Stromal cell of bone marrow (primary cell): ENCODE measurements at places on chromosomes 5 and 9.

GRCh38 chr5:66540078-66540477 is 56.1 kb upstream of the MAST4 start:
- DNase-seq: no peak

DNA sequence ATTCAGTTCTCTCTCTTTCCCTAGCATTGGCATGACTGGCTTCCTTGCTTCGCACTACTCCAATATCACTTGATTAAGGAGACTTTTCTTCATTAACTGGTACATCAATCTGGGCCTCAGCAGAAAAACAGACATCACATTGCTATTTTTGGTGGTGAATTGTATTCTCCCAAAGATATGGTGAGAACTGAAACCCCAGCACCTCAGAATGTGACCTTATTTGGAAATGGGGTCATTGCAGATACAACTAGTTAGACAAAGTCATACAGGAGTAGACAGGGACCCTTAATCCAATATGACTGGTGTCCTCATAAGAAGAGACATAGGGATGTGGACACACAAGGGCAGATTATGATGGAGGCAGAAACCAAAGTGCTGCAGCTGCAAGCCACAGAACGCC is 7.5 kb upstream of the RAD23B start:
- no peak for DNase-seq

GRCh38 chr5:146745931-146746577 is 132.5 kb downstream of the PPP2R2B start:
- DNase-seq: no peak

DNA sequence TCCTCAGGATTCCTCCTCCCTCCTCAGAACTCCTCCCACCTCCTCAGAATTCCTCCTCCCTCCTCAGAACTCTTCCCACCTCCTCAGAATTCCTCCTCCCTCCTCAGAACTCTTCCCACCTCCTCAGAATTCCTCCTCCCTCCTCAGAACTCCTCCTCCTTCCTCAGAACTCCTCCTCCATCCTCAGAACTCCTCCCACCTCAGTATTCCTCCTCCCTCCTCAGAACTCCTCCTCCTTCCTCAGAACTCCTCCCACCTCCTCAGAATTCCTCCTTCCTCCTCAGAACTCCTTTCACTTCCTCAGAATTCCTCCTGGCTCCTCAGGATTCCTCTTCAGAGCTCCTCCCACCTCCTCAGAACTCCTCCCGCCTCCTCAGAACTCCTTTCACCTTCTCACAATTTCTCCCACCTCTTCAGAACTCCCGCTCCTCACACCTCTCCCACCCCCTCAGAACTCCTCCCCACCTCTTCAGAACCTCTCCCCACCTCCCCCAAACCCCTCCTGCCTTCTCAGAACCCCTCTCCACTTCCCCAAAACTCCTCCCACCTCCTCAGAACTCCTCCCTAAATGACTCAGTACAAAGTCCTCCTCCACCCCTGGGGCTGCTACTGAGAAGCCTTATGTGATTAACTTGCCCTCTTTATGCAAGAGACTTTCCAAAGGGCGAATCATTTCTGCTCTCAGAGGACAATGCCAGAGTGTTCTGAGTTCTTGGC is 23.2 kb downstream of the SLC46A2 start:
- peak; percentile 89 for DNase-seq

- peak; percentile 41 for DNase-seq
These were observed 40.0 kb downstream of the G3BP1 start for GRCh38 chr5:151811593-151812321.

DNA sequence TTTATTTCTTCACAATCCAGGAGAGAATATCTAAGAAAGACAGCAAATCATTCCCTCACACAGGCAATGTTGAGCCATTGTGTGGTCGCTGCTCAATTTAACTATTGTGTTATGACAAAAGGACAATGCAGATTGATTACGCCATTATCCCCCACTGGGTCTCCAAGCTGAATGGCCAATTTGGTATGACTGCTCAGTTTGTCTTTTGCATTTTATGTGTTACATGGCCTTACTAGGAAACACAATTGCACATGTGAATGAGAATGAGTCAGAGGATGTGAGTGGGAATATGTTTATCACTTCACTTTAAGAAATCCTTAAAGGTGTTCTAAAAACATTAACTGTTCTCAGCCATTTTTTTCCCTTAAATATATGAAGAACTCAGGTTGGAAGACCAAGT is 108.3 kb downstream of the FAM174A start:
- no peak for DNase-seq

DNA sequence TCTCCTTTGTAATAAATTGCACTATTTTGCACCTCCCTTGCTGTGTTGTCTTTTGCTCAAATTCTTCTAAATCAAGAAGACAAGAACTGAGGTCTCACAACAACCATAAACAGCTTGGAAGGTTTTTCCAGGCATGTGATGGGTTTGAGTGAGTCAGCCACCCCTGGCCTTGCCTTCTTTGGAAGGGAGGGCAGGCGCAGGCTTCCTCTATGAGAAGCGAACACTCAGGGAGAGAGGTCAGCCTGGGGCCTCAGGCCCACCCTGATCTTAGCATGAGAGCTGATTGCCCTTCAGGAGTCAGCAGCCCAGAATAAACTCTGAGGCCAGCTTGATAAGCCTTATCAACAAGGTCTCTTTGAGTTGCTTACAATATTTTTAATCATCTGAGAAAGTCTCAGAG is 31.6 kb downstream of the S1PR3 start:
- peak; percentile 65 for DNase-seq

- DNase-seq: no peak
These were observed 234.4 kb upstream of the DAPK1 start for GRCh38 chr9:87263291-87263690.

- no peak for DNase-seq
These were observed 15.6 kb downstream of the ANKHD1 start for GRCh38 chr5:140417235-140417634.

- no peak for DNase-seq
These were observed 28.7 kb downstream of the LARP1 start for GRCh38 chr5:154783774-154784460.

DNA sequence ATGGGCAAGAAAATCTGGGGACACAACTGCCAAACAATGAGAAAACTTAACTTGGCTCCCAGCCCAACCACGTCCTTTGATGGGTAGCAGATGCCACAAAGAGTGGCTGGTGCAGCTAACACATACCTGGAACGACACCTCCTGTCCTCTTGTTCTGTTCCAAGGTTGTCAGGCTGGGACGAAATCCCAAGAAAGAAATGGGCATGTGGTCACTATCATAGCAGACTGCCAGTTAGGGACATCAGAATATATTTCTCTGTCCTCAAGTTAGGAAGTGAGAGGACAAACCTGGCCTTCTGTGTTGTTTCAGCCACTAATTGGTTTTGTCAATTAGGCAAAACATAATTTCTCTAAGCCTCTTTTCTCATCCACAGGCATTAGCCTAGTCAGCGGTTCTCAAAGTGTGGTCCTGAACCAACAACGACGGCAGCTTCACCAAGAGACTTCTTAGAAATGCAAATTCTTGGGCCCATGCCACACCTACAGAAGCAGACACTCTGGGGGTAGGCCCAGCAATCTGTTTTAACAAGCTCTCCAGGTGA is 63.4 kb downstream of the RAPGEF1 start:
- no peak for DNase-seq

DNA sequence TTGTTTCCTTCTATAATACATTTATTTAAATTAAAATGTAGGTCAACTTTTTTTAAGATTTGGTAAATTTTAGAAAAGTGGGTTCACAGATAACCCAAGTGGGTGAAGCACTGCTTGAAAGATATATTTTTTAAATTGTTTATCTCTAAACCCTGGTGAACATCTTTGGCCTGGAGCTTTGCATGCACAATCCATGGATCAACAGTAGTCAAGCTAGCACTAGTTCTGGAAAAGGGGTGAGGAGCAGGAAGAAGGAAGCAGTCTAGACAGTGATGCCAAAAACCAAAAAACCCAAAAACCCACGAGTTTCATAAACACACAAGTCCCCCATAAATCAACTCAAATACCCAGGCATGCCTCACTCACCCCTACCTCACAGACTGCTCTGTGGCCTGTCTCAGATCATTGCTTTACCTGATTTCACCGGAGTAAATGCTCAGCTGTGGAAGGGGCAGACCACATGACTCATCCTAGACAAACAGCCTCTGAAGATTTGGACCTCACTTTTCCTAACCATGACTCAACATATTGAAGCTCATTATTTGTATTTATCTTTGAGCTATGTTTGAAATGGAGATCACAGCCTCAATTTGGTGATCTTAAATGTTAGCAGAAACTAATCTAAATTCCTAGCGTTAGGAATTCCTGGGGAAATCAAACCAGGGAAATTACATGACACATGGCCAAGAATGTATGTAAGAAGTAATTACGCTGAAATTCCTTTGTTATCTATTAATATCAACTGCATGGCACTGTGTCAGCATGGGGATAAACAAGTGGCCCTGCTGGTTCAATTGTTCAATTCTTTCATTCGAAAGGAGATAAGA is 149.6 kb downstream of the ZNF608 start:
- peak; percentile 45 for DNase-seq

GRCh38 chr5:68898951-68899471 is 194.8 kb upstream of the SLC30A5 start:
- peak; percentile 6 for DNase-seq

GRCh38 chr5:143696921-143697320 is 115.0 kb upstream of the HMHB1 start:
- DNase-seq: no peak

DNA sequence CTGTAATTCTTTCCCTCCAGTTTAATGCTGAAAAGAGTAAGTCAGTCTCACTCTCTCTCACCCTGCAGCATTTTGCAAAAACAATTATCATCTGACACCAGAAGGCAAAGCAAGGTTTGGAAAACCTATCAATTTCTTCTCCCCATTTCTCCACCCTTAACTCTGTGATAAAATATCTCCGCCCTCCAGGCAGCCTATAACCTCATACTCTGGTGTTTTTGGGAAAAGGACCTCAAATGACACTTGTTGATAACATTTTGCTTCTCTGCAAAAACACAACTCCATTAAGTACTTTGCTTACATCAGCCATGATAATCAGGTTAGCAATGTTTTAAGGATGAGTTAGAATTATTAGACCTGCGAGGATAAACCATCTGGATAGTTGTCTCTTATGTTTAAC is 2.3 kb downstream of the ANKH start:
- no peak for DNase-seq

DNA sequence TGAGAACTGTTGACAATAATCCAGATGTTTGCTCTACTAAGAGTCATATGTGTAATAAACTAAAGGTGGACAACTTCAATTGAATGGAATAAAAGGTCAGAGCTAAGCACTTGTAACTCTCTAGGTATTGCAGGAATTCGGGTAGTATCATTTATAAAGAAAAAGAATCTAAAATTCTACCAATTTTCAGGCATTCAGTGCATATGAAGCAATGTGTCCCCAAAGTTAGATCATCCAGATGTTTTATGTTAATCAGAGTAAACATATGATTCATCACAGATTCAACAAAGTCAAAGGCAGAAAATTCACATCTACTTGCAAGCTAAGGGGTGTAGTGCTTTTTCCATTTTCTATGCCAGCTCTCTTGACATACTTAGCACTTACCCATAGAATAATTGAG is 477.1 kb downstream of the PDE4D start:
- DNase-seq: no peak

DNA sequence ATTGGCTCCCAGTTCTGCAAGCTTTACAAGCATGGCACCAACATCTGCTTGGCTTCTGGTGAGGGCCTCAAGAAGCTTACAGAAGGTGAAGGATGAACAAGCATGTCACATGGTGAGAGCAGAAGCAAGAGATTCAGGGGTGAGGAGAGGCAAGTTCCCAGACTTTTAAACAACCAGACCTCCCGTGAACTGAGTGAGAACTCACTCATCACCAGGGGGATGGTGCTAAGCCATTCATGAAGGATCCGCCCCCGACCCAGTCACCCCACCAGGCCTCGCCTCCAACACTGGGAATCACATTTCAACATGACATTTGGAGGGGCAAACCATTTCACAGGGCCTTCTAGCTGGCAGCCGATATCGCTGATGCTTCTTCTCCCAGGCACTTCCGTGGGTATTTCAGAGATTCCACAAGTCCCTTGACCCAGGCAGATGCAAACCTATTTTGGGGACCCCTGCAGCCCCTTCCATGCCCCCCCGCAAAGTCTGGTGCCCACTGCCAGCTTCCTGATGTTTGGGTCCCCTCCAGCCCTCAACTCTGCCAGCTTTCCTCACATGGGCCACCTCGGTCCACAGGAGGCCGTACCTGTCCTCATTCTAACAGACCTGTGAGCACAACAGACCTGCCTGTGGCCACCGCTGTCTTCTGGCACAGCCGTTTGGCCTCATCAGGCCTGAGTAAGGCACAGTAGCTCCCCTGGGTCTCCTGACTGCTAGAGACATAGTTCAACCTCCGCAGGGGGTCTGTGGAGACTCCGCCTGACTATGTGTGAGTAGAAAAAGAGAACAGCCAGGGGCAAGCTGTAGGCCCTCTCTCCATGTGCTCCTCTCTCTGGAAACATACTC is 60.7 kb upstream of the ANGPTL2 start:
- no peak for DNase-seq

DNA sequence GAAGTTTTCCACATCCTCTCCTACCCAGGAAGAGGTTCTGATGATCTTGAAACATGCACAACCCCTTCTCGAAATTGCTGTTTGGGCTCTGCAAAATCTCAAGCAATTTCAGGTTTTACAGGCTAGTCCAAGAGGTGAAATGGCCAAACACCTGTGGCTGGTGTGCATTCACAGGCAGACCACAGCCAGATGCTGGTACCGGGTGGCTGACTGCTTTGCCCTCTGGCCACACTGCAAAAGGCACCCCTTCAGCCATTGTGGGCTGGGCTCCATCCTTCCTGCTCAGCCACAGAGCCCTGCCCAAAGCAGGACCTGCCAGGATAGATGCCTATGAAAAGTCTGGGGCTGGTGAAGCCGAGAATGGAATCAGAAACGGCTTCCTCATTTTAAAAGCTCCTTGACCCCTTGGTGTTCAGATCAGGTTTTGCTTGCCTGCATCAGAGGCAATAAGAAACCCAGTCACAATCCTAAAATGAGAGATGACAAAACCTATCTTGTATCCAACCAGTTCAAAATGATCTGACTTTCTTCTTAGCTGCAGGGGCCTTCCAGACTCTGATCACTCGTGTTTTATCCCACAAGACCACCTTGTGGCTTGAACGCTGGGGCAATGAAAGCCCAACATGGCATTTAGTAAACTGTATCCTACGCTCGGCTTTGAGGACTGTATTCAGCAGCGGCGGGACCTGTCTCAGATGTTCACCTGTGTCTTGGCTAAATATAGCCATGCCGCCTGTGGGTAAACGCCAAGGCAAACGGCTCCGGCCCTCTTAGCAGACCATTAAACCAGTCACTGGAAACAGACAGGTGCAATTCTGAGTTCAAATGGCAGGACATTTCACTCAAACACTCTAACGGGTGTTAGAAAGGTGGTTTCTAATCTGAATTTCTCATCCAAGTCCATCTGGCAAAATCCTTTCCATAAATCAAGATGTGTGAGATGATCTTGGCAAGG is 49.6 kb downstream of the EPB41L4B start:
- no peak for DNase-seq
